ENCODE measurements at places on chromosomes 6 and 20. TPM values are rescaled to one million over a fixed set of nuclear protein-coding genes. Genes with fewer than 3 reads are reported as not detected.

The SLC26A8 gene
- not detected for polyA plus RNA-seq

The MUC22 gene
- polyA plus RNA-seq = 2.4 TPM

The TINAG gene
- not detected for polyA plus RNA-seq

The LY86 gene
- polyA plus RNA-seq = 0.55 TPM

The TMX4 gene
- 3.6 TPM for polyA plus RNA-seq

The KCNK5 gene
- 2.7 TPM for polyA plus RNA-seq

The CDSN gene
- 0.20 TPM for polyA plus RNA-seq

The FOXS1 gene
- polyA plus RNA-seq = 0.41 TPM
